Lung microvascular endothelial cell (primary cell): ENCODE measurements at places on chromosomes 16 and 17. TPM values are rescaled to one million over a fixed set of nuclear protein-coding genes. Genes with fewer than 3 reads are reported as not detected.
A peak's percentile ranks its signal among the peaks of the same experiment; 100 is the strongest.

The TBC1D26 gene
- total RNA-seq: not detected in 2 replicates

The MT3 gene
- total RNA-seq: not detected in 2 replicates

The TLCD2 gene
- total RNA-seq: 0.87 and 1.2 TPM in 2 replicates

The CDH1 gene
- total RNA-seq: not detected in 2 replicates

The C16orf96 gene
- total RNA-seq: under 0.01 TPM in 1 of 2 replicates, not detected in the other

The TAT gene
- not detected in 2 replicates for total RNA-seq

The SLC52A1 gene
- total RNA-seq: under 0.01 and 0.22 TPM in 2 replicates

The TNS4 gene
- not detected in 2 replicates for total RNA-seq

The TP53TG3D gene
- under 0.01 and 0.20 TPM in 2 replicates for total RNA-seq

The FBXO39 gene
- total RNA-seq: 1.3 and 6.9 TPM in 2 replicates

The DBNDD1 gene
- total RNA-seq: 8.3 and 11.5 TPM in 2 replicates

DNA sequence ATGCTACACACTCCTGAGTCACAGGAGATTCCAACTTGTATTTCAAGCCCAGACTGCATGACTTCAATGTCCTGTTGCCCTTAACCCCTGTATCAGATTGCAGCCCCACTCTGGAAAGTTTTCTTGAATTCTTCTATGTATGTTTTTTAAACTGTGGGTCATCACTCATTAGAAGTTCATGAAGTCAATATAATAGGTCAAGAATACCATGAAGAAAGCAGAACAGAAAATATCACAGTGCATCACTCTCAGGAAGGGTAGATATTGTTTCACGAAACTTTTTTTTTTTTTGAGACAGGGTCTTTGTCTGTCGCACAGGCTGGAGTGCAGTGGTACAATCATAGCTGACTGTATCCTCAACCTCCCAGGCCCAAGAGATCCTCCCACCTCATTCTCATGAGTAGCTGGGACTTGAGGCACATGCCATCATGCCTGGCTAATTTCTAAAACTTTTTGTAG lies 20.5 kb downstream of the PRKCB start:
- no peak for DNase-seq

- peak; percentile 90 for DNase-seq
Measured at GRCh38 chr16:22206842-22207714, 1.0 kb downstream of the EEF2K start.

GRCh38 chr17:19464031-19465026 lies 53.3 kb downstream of the RNF112 start:
- DNase-seq: no peak

- DNase-seq: no peak
Measured at GRCh38 chr17:4318186-4318585, 48.3 kb downstream of the UBE2G1 start.

DNA sequence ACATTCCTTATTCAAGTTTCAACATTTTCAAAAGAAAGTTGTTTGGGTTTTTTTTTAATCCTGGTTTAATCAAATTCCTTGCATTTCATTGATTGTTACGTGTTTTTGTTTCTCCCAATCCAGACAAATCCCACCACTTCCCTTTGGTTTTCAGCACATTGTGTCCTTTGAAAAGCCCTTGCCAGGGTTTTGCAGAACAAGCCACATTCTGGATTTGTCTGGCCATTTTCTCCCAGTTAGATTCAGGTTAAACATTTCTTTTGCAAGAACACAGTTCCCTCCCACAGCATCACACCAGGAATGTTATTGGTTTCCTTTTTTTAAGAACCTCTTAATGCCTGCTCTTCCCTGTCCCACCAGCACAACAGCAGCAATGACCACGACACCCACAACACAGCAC lies 278.0 kb upstream of the SALL1 start:
- DNase-seq: no peak

GRCh38 chr17:74779948-74780400 lies 3.8 kb upstream of the NAT9 start:
- peak; percentile 67 for DNase-seq

GRCh38 chr17:38921756-38922411 lies 3.5 kb upstream of the LASP1NB start:
- no peak for DNase-seq

- DNase-seq: no peak
Measured at GRCh38 chr17:80614332-80615047, 69.9 kb downstream of the RPTOR start.

DNA sequence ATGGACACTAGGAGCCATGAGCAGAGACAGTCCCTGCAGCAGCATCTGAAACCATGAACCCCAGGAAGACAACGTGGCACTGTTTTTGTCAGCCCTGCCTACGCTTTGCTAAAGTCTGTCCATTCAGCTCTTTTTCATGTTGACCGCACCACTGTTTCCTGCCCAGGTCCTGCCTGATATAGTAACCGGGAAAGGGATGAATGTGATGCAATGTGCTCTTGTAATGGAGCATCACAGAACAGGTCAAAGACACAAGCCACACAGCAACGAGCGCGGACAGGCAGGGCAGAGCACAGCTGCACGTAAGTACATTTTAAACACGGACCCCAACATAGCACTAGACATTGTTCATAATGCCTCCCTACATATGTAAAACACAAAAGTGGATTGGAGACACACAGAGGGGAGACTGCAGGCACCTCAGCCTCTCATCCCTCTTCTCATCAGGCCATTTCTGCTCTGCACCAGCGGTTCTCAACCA lies 16.9 kb upstream of the TNFRSF13B start:
- no peak for DNase-seq

DNA sequence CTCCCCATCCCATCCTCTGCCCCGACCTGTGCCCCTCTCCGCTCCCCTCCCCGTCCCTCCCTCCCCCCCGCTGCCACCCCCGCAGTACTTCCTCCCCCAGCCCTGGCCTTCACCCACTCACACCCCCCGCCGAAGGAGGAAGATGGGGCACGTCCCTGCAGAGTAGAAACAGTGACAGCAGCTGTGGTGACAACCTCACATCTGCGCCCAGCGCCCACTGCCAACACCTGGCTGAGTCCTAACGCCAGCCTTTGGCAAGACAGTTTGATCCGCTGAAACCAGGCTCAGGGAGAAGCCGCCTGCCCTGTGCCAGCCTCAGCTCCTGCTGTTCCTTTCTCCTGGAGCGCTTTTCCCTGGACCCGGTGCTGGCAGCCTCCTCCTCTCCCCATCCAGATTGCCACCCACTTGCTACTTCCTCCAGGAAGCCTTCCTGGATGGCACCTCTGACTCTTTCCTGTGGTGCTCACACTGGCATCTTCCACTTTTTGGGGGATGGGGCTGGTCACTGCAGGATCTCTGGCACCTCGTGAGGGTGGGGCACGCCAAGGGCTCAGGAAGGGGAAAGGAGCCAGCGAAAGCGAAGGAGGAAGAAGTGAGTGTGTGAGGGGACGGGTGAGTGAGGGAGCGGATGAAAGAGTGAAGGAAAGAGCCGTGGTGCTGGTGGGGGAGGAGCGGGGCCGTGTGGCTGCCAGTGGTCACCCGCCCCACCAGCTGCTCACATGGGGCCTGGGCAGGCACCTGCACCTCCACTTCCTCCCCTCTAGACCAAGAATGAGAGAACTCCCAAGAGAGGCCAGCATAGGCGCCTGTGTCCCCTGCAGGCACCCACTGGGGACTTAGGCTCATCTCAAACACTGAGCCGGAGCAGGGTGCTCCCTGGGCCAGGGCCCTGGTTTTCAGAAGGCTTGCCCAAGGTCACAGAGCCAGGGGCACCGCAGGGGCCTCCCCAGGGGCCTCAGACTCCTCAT lies 27.0 kb downstream of the ZFPM1 start:
- DNase-seq: no peak

GRCh38 chr17:81153340-81153803 lies 11.9 kb upstream of the PVALEF start:
- DNase-seq: peak; percentile 88

GRCh38 chr17:40366861-40367518 lies 2.5 kb upstream of the GJD3 start:
- DNase-seq: no peak

DNA sequence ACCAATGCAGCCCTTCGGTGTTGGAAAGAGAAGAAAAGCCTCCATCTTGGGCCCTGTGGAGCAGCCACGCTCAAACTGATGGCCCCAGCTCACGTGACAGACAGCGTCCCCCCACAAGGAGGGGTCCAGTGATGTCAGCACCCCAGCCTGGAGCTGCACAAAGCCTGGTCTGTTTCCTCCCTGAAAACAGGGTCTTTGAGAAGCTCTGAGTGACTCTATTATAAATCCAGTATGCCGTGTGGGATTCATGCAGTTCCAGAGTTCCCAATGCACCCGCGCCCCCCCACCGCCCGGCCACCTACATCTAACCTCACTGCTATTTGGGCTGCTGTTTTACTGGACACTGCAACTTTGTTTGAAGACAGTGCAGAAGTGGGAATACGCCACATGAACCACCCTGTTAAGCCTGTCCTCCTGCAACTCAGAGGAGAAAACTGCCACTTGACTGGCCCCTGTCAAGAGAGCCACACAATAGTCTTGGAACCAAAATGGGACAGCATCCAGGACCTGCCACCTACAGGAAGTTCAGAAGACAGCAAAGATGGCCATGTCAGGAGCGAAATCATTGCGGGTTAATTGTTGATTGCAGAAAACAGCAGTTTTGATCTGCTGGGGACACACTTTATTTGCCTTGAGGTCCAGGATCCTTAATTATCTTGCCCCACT lies 33.1 kb downstream of the PMP22 start:
- no peak for DNase-seq

DNA sequence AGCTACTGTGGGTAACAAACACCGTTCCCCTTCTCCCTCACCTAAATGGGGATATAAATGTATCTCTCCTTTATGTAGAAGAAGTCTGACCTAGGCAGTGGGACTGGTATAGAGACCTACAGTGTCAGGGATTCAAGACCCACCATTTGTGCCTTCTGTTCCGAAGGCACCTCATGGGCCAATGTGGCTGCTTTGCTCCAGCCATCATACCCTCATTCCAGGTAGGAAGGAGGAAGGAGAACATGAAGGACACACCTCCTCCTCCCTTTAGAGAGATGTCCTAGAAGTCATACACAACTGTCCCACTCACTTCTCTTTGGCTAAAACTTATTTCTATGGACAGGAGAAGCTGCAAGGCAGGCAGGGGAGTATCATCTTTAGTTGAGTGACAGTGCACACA lies 8.3 kb upstream of the CRISPLD2 start:
- no peak for DNase-seq

DNA sequence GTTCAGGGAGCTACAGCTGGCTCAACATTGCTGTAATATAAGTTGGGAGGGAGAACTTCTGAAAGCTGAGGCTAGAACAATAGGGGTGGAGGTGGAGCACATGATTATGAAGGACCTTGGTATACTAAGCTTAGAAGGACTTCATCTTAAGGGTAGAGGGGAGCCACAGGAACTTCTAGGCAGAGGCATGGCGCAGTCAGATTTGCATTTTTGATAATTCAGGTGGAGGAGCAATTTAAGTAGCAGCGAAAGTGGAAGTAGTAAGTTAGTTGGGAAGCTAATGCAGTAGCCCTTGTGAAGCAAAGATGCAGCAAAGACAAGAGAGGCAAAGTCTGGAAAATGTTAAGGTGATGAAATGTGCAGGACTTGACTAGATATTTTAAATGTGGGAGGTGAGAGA lies 144.1 kb downstream of the SPECC1 start:
- DNase-seq: no peak

DNA sequence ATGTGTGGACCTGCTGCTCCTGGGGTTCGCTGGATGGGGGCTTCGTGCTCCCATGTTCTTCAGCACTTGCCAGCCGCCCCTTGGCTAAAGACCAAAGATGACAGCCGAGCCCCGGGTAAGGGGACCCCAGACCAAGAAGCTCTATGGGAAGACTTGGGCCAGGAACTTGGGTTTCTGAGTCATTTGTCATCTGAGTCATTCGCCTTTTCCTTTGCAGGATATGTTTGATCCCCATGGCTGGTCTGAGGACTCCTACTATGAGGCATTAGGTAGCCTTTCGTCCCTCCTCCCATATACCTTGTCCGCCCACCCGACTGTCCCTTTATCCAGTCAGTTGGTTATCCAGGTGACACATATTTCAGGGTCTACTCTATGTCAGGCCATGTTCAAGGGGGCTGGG lies 17.7 kb upstream of the ITGB4 start:
- peak; percentile 78 for DNase-seq

- DNase-seq: no peak
Measured at GRCh38 chr16:86070484-86070883, 171.5 kb downstream of the IRF8 start.

DNA sequence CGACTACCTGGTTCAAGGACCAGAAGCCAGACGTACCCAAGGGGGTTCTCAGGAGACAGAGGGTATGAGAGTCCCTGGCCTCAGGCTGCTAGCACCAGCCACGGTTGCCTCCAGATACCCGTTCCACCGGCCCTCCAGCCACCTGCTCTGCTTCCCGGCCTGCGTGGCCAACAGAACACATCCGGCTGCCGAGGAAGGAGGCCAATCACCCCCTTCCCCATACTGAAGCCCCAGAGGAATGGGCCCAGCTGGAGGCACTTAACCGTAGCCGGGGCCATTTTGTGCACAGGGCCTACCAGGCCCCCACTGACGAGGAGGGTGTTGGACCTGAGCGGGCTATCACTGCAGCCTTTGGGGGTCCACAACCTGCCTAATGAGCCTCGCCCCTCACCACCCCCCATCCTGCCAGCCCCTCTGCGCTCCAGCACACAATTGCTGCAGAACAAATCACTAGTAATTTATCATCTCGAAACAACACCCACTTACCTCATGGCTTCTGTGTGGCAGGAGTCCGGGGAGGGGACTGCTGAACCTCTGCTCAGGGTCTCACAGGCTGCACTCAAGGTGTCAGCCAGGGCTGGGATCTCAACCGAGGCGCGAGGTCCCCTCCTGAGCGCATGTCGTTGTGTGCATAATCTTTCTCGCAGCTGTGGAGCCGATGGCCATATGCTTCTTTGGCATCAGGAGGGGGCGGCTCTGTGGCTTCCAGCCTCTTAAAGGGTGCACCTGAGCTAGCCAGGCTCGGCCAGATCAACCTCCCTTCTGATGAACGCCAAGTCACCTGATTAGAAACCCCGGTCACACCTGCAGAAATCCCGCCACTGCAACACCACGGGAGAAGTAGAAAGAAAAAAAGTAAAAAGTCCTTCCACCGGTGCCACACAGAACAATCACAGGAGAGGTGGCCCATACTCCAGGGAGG lies 10.1 kb upstream of the KREMEN2 start:
- DNase-seq: no peak

DNA sequence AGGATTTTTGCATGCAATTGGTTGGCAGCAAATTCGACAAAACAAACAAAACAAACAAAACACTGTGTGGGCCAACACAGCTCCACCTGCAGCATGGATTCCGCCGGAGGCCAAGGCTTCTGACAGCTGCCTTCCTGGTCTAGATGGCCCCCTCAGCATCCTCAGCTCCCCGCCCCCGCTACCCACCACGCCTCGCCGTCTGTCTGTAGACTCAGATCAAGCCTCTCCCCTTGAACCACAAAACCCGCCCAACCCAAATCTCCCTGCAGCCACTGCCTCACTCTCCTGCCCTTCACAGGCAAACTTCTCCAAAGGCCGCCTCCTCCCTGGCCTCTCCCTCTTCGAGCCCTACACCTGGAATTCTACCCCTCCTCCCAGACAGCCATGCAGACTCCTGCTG lies 57.9 kb downstream of the RTN4RL1 start:
- DNase-seq: no peak

GRCh38 chr17:3976675-3977171 lies 12.5 kb upstream of the ATP2A3 start:
- DNase-seq: peak; percentile 43

GRCh38 chr16:67278773-67279295 lies 498 bp upstream of the PLEKHG4 start:
- peak; percentile 27 for DNase-seq

- peak; percentile 27 for DNase-seq
Measured at GRCh38 chr16:75288596-75289120, 37.2 kb upstream of the BCAR1 start.
